OCI-LY7 (cell line): ENCODE measurements at places on chromosomes 11 and 22.

GRCh38 chr11:20243974-20244373 lies 83.7 kb upstream of the DBX1 start:
- DNase-seq = no peak

DNA sequence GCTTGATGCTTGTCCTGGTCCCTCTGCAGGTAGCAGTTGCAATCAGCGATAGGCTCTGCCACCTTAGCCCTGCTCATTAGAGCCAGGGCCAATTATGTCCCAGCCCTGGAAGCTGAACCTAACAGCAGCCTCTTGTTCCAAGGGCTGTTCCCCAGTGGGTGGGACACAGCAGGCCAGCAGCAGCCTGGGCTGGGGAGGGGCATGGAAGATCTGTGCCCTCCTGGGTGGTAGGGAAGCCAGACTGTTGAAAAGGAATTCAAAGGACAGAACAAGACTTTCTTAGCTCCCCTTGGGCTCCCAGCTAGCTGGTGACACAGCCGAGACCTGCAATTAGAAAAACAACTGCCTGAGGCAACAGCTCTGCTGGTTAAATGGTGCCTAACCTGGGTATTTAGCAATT lies 17.4 kb downstream of the DRD2 start:
- DNase-seq = no peak

GRCh38 chr22:24948356-24949202 lies 2.1 kb upstream of the LHFPL7 start:
- no peak for DNase-seq

DNA sequence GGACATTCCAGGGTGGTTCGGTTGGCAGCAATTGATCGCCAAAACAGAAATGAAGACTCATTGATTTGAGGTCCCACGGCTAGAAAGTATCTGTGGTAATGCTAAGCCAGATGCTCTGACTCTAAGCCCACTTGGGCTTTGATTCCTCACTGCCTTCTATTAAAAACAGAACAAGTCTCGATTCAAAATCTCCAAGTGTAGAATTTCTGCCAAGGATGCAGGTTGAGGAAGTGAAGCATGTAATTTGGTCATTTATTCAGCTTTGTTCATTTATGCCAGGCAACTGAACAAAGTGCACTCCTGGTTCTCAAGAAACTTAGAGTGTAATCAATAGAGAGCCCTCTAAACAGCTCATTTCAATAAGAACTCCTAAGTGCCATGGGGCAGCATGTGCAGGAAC lies 2.3 kb upstream of the CEP295 start:
- no peak for DNase-seq

- DNase-seq = no peak
Observed at GRCh38 chr11:69134957-69135356, 20.8 kb upstream of the SMIM38 start.

DNA sequence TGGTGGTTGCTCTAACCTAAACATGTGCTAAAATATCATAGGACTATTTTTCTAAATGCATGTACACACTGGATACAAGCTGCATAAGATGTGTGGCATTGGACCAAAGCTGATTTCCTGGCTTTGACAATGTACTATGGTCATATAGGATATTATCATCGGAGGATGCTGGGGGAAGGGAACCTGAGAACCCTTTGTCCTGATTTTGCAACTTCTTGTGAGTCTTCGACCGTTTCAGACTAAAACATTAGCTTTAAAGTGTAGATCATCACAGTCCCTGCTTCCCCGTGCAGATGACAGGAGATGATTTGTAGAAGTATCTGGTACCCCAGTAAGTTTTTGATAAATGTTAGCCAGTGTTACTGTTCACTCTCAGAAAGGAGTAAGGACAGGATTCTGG lies 554.7 kb downstream of the MIAT start:
- no peak for DNase-seq

GRCh38 chr22:32539631-32540421 lies 65.2 kb downstream of the FBXO7 start:
- no peak for DNase-seq

- DNase-seq = no peak
Observed at GRCh38 chr11:77144857-77145428, 16.9 kb downstream of the MYO7A start.

- peak; percentile 83 for DNase-seq
Observed at GRCh38 chr11:115939731-115940421, 435.7 kb upstream of the CADM1 start.

GRCh38 chr11:94725097-94725496 lies 43.1 kb upstream of the AMOTL1 start:
- DNase-seq = no peak

DNA sequence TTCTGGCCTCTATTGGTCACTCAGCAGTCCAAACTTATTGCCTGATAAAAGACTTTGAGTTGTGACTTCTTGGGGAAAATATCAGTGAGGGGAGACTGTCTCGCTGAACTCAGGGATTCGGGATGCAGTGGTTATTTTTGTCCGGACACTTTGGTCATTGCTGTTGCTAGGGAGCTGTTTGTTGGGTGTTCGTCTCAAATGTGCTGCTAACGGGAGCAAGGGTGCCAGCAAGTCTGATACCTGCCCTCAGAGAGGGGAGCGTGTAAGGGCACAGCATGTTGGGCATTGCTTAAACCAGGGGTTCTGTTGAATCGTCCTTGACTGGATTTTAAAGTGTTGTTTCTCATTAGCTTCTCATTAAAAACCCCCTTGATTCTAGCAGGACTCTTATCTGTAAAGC lies 49.2 kb upstream of the SLC25A18 start:
- DNase-seq = no peak

DNA sequence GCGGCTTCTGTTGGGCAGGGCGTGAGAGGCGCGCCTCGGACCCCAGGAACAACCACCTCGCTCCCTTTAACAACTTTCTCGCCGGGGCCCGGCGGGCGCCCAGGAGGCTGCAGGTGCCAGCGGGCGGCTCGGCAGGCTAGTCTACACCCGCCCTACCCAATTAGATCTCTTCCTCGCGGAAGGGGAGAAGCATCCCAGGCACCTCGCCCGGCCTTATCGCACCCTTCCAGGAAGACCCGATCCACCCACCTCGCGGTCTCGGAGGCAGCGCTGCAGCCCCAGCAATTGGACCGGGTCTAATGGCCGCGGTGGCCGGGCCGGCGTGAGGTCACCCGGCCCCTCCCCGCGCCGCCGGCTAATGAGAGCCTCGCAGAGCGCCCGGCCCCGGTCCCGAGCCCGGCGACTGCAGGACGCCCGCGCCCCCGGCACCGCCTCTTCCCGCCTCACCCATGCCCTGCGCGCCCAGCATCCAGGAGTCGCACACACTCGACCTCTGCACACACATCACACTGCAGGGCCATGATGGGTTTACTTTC lies at the start of gene PLAAT3:
TSS of gene PLAAT3 (minus strand) at position 298 of the 536 bp plus-strand sequence. CDS start 419 bp downstream, outside the sequence.
- no peak for DNase-seq

GRCh38 chr11:36774603-36775002 lies 176.6 kb upstream of the RAG2 start:
- no peak for DNase-seq

DNA sequence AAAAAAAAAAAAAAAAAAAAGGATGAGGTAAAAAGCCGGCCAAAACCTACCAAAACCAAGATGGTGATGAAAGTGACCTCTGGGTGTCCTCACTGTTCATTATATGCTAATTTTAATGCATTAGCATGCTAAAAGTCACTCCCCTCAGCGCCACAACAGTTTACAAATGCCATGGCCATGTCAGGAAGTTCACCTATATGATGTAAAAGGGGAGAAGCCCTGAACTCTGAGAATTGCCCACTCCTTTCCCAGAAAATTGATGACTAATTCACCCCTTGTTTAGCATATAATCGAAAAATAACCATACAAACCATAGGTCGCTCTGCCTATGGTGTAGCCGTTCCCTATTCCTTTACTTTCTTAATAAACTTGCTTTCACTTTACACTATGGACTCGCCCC lies 11.1 kb downstream of the C11orf96 start:
- no peak for DNase-seq

DNA sequence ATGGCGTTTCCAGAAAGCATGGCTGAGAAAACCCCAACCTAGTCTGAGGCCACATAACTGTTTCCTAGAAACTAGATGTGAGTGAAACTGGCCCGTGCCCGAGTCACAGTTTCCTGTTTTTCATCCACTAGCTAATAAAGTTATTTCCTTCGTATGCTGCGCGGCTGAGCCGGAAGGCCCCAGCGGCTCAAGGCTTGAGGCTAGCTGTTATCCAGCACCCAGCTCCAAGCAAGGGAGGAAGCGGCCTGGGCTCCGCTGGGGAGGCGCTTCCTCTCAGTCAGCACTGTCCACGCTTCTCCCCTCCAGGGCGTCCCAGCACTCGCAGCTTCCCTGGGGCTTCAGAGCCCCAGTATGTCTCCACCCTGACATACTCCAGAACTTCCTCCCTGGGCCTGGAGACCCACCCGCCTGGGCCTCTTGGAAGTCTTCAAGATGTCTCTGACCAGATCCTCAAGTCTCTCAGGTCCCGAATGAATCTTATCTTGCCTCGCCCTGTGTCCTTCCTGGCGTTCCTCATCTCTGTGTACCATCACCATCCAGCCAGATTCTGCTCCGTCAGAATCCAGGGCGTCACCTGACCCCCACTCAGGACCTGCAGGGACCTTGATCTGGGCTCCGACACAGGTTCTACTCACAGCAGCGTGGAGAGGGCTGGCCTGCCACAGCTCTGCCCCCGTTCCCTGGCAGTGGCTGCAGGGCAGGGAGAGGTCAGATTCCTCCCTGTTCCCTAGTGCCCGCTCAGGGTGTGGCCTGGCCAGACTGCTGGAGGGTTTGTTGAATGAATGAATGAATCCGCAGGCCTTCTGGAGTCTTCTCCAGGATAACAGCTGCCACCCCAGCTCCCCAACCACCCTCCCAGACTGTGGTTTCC lies 81.9 kb downstream of the LRRC32 start:
- DNase-seq = peak; percentile 71

DNA sequence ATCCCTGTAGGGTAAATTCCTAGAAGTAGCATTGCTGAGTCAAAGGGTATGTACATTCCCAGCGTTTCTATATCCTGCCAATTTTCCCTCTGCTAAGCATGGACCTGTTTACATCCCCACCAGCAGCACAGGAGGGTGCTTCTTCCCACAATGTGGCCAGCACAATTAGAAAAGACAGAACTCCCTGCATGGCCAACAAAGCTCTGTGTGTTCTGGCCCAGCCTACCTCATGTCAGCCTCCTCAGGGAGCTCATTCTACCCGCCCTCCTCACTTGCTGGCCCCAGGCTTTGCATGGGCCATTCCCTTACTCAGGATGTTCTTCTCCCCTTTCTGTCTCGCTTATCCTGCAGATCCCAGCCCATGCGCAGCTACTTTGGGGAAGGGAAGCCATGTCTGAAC lies 186.1 kb downstream of the DSCAML1 start:
- DNase-seq = no peak

DNA sequence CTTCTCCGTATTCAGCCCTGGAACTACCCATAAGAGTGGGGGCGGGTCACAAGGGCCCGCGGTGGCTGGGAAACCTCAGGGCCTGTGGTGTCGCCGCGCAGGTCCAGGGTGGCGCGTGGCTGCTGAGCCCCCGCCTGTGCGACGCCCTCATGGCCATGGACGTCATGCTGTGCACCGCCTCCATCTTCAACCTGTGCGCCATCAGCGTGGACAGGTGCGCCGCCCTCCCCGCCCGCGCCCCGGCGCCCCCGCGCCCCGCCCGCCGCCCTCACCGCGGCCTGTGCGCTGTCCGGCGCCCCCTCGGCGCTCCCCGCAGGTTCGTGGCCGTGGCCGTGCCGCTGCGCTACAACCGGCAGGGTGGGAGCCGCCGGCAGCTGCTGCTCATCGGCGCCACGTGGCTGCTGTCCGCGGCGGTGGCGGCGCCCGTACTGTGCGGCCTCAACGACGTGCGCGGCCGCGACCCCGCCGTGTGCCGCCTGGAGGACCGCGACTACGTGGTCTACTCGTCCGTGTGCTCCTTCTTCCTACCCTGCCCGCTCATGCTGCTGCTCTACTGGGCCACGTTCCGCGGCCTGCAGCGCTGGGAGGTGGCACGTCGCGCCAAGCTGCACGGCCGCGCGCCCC lies 2.4 kb downstream of the DRD4 start:
- no peak for DNase-seq

GRCh38 chr11:26717771-26718170 lies 4.1 kb downstream of the SLC5A12 start:
- no peak for DNase-seq

DNA sequence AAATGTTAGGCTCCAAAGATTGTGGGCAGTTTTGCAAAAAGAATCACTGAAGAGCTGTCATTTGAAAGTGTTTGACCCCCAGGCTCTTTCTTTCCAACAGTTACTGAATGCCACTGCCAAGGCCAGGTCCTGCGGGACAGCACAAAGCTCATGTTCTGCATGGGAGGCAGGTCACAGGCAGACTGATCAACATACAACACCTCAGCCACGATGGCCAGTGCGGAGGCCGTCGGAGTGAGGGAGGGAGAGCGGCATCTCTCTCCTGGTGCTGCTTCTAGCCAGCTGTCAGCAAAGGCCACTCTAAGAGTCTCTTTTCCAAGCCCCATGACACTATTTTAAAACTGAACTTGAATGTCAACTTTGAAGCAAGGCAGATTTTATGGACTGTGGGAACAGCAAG lies 49.9 kb downstream of the ARFGAP3 start:
- no peak for DNase-seq

- no peak for DNase-seq
Observed at GRCh38 chr11:24731554-24731953, 234.7 kb downstream of the LUZP2 start.

DNA sequence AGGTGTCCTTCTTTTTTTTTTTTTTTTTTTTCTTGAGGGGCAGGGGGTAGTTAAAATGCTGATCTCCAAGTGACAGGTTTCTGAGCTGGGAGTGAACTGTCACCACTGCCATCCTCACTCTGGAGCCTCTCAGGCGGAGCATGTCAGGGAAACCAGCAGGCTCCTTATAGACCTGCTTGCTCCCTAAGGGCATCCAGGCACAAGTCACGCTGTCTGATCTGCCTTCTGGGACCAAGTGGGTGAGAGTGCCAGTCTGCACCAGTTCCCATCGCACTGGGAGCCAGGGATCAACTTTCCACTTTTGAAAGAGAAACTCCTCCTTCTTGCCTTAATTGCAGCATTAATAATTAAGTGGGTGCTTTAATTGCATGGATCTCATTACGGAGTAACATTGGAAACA lies 537.9 kb upstream of the CADM1 start:
- no peak for DNase-seq

GRCh38 chr22:44085743-44086270 lies 61.7 kb downstream of the PARVB start:
- peak; percentile 59 for DNase-seq

- no peak for DNase-seq
Observed at GRCh38 chr11:124865181-124865901, at the start of gene ROBO3. TSS of gene ROBO3 (plus strand) at chr11:124865432. CDS start at chr11:124865578, 146 bp downstream.

GRCh38 chr11:121035169-121035755 lies 11.4 kb downstream of the TBCEL start:
- no peak for DNase-seq
